GM20000 (cell line): ENCODE measurements at places on chromosomes 2 and 18.

GRCh38 chr2:102796337-102796736 is 34.5 kb downstream of the TMEM182 start:
- DNase-seq, result no peak

GRCh38 chr2:196170213-196170605 is 1.2 kb downstream of the STK17B start:
- peak; percentile 34 for DNase-seq

- DNase-seq, result no peak
Measured at GRCh38 chr2:200968735-200969134, 5.3 kb upstream of the ORC2 start.

DNA sequence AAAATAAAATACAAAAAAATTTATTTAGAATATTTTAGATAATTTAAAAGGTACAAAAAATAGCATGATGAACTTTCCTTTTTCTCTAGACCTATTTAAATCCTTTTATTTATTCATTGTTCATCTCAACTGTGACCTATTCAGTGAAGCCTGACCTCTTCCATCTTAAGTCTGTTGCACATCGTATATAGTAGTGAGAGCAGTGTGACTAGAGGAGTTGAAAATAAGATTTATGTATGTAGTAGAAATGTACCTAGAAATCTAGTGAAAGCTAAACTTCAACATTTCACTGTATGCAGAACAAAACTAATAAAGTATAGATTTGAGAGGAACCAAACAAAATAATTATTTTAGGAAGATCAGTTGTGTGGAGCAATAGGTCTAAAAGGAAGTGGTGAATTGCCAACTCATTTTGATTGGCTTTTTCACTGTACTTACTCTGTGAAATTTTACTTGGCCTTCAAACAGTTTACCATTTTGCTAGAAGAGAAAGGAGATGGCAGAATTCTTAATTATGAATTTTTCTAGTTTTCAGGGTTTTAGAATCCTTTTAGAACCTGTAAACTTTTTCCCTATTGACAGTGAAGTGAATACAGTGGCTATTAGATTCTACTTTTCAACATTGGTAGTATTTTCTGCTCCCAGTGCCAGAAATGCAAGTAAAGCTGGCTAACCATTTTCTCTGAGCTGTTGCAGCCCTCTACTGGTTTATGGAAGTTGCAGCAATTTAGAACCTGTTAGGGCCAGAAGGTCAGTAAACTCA is 11.0 kb downstream of the ANKRD12 start:
- DNase-seq, result peak; percentile 40

GRCh38 chr2:127672341-127673224 is 2.7 kb downstream of the LIMS2 start:
- DNase-seq, result no peak

GRCh38 chr2:101012706-101013181 is 10.7 kb downstream of the RPL31 start:
- DNase-seq, result no peak

DNA sequence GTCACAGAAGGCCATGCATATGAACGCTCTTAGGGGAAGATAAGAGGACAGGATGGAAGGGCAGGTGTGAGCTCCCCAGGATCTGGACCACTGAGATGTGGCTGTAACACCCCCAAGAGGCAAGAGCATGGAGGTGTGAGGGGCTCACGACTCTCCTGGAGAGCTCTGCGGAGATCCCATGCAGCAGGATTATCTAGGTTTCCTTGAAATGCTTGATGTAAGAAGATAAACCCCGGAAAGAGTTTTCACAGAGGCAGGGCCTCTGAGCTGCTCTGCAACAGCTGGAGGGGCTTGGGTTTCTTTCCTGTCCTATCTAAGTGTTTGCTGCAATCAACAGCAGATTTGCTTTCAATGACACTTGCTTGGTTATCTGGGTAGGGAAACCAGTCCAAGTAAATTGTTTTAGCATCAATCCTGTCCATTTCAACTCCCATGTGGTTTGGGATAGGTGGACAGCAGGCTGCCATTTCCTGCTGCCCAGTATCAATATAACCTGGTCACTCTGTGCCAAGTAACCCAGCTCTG is 138.9 kb downstream of the SMAD2 start:
- no peak for DNase-seq

GRCh38 chr2:207291625-207292252 is 126.0 kb upstream of the KLF7 start:
- peak; percentile 20 for DNase-seq

GRCh38 chr18:45384137-45384961 is 230.9 kb upstream of the SLC14A2 start:
- peak; percentile 58 for DNase-seq

- DNase-seq, result no peak
Measured at GRCh38 chr18:55534996-55535395, 53.0 kb downstream of the TCF4 start.

- DNase-seq, result no peak
Measured at GRCh38 chr2:232075859-232076258, 114.3 kb downstream of the DIS3L2 start.

- DNase-seq, result no peak
Measured at GRCh38 chr18:63467699-63468098, 9.1 kb upstream of the SERPINB5 start.

DNA sequence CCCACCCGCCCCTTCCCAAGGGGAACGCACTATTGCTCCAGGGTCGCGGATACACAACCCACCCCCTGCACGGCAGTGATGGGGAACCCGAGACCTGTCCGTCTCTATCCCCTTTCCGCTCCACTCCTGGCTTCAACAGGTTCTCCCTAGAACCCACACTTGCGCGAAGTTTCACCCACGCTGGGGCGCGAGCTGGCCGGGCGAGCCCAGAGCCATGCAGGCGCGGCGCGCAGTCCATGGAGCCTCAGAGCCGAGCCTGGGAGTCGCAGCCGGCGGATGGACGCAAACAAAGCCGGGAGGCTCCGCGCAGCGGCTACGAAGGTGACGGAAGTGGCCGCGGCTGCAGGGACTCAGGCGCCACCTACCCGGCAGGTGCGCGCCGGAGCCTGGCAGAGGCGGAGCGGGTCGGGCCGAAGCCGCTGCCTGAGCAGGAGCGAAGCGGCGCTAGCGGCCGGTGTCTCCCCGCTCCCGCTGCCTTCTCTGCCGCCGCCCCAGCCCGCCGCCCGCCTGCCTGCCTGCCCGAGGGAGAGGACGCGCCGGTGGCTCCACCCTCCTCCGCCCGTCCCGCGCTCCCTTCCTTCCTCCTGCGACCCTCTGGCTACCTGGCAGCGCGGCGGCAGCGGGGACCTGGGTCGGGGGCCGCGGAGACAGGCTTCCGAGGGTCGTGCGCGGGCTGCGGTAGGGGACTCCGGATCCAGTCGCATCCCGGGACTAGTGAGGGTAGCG is 14.0 kb downstream of the ALPG start:
- DNase-seq, result no peak

GRCh38 chr18:60200558-60200957 is 172.0 kb downstream of the MC4R start:
- no peak for DNase-seq

- DNase-seq, result no peak
Measured at GRCh38 chr2:134283661-134284060, 29.8 kb downstream of the MGAT5 start.

DNA sequence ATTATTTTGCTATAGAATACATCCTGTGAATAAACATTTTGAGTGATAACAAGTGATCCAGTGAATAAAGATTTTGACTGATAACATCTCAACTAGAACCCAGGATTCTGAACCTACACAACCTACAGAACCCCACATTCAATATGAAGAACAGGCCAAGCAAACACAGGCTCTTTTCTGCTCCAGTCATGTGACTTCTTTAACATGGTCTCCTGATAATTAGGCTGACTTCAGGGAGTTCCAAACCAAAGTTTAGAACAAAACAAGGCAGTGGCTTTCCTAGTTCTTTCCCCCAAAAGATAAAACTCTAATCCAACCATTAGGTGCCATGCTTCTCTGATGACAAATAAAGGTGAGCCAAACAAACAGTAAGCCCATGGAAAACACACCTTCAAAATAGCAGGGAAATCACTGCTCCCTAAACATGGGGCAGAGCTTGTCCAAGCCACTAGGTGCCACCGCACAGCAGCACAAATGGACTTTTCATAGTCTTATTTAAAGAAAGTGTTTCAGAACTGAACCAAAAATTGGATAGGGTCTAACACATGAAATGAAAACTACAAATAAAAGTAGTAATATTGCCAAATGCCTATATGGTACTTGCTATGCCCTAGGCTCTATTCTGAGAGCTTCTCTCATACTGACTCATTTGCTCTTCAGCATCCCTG is 95.3 kb downstream of the EVA1A start:
- DNase-seq, result no peak

DNA sequence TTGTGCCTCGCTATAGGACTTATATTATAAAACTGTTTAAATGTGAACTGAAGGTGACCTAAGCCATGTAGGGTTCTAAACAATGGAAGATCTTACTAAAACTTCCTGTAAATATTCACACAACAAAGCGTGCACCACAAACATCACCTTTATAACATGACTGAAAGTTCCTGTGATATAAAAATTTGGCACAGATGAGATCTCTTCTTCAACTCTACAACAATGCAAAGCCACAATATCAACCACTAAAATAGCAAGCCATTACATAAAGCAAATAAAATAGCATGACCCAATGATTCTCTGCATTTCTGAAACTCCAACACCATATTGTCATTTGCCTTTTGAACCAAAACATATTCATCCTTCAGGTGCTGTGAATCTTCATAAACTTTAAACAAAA is 3.5 kb downstream of the YES1 start:
- DNase-seq, result no peak

DNA sequence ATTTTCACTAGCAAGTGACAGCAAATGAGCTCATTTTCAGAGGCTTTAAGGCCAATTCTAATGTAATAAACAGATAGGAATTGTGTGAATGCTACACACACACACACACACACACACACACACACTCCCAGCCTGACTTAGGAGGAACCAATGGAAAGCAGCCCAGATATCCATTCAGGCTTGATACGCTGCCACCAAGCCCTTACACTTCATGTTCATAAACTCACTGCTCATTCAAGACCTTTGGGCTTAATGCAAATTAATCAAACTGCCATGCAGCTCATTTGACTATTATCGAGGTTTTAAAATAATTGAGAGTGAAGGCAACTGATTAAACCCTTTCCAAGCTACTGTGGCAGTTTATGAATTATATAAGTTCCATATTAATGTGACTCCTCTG is 298.9 kb upstream of the NCKAP5 start:
- no peak for DNase-seq

DNA sequence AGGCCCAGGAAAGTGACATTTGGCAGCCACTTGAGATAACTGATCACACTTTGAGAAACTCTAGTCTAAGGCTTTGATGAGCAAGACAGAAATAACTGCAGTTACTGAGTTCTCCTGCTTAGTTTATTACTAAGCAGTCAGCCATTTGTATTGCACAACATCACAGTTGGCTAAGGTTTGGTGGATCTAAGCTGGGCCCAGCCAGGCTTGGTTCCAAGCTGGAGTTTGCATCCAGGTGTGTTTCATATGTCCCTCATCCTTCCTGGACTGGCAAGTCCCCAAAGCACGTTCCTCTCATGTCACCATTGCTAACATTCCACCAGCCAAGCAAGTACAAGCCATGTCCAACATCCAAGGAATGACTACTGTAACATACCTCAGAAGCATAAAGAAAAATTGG is 71.3 kb upstream of the ZNF532 start:
- DNase-seq, result no peak

- no peak for DNase-seq
Measured at GRCh38 chr18:45083226-45083855, 402.7 kb downstream of the SETBP1 start.

- no peak for DNase-seq
Measured at GRCh38 chr18:28127763-28128658, 48.9 kb downstream of the CDH2 start.
